ENCODE measurements at places on chromosomes 4 and X.

- no peak for DNase-seq
These were observed 86.9 kb upstream of the NEIL3 start for GRCh38 chr4:177222781-177223180.

DNA sequence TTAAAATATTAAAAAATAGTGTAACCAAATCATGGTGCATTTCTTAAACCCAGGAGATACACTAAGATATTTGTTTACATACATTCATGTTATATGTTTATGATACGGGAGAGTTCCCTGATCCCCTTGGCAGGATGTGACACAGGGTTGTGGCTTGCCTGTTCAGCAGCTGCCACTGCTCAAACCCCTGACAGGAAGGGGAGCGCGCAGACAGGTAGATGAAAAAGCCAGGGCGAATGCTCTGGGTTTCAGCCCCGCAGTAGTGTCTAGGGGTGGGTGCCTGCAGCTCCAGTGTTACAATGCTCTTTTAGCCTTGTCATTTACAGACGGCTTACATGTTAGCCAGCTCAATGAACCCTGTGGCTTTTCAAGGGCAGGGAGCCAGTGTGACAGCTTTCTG is 1343.8 kb upstream of the IGFBP7 start:
- DNase-seq, result no peak

DNA sequence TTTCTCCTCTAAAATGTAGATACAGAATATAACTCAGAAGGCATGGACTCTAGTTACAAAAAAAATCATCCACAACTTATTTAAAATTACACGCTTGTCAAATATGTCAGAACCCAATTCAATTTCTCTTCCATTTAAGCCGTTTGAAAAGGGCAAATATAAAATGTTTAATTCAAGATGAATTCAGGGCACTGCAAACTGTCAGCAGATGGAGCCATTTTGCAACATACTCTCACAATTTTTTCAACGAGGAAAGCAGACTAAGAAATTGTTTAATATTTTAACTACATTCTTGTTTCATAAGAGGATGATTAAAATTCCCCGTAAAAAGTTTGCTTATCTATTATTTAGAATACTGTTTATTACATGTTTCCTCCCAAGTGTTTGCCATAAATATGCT is 321.3 kb upstream of the CPXCR1 start:
- no peak for DNase-seq

DNA sequence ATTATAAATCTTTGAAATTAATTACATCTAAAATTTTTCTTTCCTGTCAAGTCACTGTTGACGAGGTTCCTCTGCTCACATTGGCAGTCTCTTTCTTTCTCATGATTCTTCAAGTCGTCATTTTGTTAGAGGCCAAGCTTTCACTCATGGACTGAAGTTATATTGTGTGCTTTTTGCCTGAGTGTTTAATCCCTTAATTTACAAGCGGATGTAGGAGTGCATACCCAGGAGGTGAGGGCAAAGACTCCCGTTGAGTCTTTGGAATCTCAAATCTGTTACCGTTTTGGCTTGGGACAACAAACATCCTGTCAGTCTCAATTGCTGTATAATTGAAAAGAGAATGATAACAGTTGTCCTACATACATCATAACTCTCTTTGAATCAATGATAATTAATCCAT is 345.0 kb downstream of the TRIML1 start:
- no peak for DNase-seq

DNA sequence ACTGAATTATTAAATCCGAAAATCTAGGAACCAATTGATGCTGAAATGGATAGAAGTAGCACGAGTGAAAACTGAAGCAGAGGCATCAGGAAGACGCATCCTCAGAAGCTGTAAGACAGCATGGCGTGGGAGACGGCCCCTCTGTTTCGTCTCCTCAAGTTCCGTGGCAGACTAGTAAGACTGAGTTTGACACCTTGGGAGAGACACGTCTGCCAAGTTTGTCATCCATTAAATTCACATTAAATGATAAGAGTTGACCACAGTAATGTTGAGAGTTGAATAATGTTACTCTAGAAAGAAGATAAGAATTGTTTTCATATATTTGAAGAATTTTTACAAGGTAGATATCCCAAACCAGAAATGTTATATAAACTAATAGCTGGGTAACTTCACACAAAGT is 736.1 kb upstream of the FRG1 start:
- no peak for DNase-seq

Measured in CD8-positive, alpha-beta T cell (primary cell).